ENCODE measurements at places on chromosomes 12 and 14.

DNA sequence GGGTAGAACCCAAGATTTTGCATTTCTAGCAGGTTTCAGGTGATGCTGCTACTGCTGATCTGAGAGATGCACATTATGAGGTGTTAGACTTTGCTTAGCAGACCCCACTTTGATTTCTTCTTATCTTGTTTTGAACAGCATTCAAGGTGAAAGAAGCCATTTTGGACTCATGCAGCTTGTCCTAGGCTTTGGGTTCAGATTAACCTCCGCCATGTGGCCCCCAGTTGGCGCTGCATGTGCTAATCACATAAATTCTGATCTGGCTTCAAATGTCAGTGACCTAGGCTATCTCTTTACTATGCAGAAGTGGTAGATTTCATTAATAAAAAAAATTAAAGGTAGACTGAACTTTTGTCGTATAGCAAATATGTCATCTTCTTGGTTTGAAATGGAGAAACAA, 89.8 kb upstream of the DYRK2 start:
- DNase-seq = no peak

GRCh38 chr12:47672068-47672467, 33.8 kb downstream of the RPAP3 start:
- DNase-seq = no peak

DNA sequence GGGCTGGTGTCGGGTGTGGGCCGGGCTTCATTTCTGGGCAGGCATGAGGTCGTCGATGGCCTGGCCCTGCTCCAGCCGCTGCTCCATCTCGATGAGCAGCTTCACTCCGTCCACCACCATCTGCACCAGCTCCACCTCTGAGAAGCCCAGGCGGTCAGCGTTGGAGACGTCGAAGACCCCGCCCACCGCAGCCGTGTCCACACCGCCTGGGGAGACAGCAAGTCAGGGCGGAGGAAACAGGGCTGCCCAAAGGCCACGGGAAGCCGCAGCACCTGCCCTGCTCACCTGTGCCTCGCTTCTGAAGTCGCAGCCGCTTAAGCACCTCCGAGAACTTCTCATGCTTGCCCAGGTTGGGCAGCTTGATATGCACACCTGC, 2.8 kb downstream of the CKB start:
- no peak for DNase-seq

DNA sequence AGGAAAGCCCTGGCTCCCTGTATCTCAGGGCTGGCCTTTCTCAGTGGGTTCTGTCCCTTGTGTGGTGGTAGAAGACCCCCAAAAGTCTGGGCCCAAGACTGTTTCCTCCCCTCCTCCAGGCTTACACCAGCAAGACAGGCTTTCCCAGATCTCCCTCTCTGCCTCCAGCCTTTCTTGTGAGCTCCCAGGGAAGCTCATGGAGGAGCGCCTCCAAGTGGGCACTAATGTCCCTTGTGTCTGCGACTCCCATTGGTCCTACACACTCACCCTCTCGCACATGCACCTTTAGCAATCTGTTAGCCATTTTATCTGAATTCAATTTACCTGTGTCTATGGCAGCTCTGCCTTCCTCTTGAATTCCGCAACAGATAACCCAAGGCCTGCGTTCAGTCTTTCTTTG, 251.1 kb upstream of the CAND1 start:
- no peak for DNase-seq

DNA sequence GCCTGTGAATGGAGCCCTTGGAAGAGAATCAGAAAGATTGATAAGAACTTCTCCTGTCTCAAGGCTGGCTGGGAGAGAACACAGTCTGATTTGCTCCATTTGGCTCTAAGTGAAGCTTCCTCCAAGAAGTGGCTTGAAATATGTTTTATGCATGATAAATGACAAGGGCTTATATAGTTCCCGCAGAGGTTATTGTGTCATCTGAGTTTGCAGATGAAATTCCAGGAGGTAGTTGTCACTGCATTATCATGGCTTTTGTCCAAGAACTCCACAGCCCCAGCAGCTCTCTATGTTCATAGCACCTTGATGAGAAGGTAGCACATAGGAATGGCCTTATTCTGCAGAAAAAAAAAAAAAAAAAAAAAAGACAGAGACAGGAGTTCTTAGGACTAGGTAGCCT, 108.5 kb downstream of the DACT1 start:
- peak; percentile 76 for DNase-seq

- DNase-seq = no peak
These were observed 1294.0 kb downstream of the AACS start for GRCh38 chr12:126359216-126359615.

DNA sequence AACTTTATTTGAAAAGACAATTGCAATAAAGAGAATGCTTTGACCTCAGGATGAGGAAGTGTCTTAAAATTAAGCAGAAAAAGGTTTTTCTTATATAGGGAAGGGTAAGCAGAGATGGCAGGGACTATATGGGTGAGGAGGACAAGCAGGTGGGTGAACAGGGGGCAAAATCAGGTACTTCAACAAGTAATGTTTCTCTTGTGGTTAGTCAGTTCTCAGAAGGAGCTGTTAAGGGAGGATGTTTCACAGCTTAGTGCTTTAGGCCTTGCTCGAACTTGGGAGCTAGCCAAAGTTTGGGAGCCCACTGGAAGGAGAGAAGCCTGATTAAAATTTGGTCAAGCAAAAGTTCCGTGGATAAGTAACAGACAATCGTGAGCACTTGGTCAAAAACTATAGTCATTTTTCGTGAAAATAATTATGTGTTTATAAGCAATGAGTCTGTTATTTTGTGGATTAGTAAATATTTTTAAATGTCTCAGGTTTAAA, 364.2 kb upstream of the TMPO start:
- no peak for DNase-seq

DNA sequence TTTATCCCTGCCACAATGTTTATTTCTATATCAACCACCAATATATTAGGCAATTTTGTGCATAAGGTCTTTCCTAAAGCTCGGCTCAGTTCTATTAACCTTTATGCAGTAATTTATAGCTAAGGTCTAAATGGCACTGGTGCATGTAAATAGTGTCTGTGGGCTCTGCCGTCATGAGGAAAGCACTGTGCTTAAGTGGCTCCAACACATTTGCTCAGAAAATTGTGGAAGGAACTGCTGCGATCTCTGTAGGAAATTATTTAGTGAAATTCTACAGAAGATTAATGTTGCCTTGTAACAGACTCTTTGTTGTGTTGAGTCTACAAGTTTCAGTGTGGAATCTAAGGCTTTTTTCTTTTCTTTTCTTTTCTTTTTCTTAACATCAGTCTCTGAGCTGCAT, 54.0 kb upstream of the EGLN3 start:
- DNase-seq = no peak

DNA sequence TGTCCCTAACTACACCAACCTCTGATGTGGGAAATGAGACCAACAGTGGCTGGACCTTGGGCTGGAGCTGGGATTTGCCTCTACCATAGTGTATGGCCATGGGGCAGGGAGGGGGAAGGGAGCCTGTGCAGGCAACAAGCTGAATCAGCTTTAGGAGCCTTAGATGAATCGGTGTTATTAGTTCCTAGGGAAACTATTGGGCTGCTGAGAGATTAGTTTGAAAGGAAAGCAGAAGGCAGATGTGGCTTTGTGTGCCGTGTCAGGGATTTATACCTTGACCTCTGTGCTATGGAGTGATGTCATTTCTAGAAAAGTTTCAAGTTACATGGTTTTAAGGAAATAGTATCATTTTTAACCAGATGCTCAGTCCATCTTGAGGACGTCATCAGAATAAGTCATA, 19.5 kb upstream of the GAS2L3 start:
- no peak for DNase-seq

DNA sequence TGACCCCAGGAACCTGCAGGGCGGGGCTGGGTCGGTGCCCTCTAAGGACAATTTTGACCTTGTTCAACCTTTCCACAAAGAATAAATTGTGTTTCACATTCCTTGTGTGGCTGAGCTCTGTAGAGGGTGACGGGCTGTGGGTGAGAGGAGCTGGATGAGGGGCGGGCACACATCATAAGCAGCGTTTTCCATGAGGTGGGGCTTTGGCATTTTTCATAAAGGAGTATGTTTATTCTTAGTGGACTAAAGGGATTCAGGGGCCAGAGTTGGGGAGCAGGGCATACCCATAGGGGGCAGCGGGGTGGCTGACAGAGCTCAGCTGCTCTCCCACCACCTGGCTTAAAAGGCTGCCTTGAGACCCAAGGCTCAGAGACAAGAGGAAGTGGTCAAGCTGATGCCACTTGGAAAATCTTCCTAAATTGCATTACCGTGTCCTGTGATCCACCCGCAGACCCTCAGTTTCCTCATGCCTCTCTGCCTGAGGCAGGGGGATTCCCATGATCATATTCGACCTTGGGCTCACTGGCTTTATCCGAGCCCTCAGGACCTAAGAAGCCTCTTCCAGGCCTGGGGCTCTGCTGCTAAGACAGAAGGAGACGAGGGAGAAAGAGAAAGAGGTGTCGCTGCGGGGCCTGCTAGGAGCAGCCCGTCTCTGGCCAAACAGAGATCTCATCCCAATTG, 11.4 kb downstream of the MMP14 start:
- DNase-seq = no peak

- peak; percentile 40 for DNase-seq
These were observed 87.0 kb downstream of the SLC25A47 start for GRCh38 chr14:100410056-100410565.

- no peak for DNase-seq
These were observed 26.2 kb upstream of the YY1 start for GRCh38 chr14:100212476-100213333.

DNA sequence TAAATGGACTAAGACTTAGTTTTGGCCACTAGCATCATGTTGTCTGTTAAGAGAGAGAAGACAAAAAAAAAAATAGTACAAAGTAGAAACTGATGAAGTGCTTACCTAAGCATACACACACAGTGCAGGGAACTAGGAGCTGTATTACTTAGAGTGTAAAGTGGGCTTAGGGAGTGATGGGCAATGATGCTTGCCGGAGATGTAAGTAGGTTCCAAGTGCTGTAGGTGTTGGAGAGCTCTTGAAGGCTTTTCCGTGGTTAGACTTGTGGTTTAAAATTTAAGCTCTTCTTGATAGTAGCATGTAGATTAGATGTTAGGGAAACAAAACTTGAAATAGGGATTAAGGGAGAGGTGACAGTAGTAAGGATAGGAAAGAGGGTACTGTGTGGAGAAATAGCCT, 34.7 kb downstream of the MIA2 start:
- DNase-seq = no peak

DNA sequence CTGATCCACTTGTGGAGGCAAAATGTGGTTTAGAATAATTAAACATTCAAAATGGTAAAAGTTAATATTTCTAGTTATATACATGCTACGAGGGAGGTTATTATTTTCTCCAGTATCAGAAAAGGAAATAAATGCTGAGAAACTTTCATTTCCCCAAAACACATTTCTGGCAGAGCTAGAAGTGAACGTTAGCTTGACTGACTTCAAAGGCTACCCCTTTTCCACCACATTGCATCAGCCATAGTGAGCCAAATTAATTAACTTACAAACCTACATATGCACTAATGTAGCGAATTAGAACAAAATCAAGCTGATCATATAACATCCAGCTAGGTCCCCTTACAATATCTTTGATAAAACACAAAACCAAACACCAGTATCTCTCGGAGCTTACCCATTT, 49.3 kb upstream of the RERGL start:
- DNase-seq = no peak

- DNase-seq = no peak
These were observed 13.2 kb upstream of the COCH start for GRCh38 chr14:30861200-30861599.

- peak; percentile 42 for DNase-seq
These were observed 4.3 kb upstream of the MYF6 start for GRCh38 chr12:80702889-80703805.

DNA sequence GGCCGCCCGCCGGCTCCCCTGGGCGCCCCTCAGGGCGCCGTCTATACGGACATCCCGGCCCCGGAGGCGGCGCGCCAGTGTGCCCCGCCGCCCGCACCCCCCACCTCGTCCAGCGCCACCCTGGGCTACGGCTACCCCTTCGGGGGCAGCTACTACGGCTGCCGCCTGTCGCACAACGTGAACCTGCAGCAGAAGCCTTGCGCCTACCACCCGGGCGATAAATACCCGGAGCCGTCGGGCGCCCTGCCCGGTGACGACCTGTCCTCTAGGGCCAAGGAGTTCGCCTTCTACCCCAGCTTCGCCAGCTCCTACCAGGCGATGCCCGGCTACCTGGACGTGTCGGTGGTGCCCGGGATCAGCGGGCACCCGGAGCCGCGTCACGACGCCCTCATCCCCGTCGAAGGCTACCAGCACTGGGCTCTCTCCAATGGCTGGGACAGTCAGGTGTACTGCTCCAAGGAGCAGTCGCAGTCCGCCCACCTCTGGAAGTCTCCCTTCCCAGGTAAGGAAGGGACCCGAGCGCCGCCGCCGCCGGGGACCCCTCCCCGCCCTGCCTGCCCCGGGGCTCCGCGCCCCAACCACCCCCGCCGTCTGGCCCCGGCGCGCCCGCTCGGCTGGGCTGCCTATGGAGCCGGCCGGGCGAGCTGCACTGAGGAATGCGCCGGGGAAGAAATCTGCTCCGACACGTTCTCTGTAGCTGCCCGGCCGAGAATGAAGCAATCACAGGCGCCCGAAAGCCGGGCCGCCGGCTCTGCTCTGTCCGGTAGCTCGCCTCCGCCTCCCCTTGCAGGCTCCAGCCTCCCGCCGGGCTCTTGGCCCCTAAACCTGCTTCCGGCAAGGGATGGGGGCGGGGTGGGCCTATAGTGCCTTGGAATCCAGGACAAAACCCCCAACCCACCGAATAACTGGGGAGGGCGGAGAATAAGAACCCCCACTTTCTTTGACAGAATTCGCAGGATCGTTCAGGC, 794 bp downstream of the HOXC13 start:
- no peak for DNase-seq
